ENCODE measurements at places on chromosomes 4 and X.

DNA sequence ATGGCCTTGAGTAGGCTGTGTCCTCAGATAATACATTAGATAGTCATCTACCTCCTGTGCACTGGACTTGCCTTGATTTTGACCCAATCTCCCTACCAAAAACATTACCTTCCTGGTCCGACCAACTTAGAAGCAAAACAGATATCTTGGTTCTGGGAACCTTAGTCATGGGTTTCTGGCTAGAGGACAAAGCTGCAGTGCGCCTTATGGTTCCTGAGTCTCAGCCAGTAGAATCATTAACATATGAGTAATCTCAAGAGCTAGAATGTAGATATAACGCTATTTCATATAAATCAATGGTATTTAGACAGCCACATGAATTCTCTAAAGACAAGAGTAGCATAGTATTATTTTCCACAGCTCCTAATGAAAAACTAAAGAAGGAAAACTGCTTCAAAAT, 83.1 kb downstream of the GRIA3 start:
- no peak for DNase-seq

GRCh38 chr4:151691639-151692442, 69.0 kb downstream of the GATB start:
- DNase-seq, result no peak

GRCh38 chrX:148380650-148381561, 119.5 kb upstream of the AFF2 start:
- DNase-seq, result peak; percentile 34

DNA sequence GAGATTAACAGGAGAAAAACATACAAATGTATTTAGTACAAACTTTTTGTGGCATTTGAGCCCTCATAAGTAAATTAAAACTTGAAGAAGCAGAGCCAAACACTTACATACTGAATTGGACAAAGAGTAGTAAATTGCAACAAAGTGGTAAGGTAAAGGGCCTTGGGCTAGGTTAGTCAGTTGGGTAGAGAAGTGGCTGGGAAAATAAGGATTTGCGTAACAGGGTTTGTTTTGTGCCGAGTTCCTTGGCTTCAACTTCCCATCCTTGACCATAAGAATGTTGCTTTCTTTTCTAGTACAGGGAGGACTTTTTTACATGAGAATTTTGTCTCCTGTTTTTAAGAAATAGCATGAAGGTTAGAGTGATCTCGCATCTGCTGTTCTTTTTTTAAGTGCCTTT, 33.3 kb upstream of the DSPP start:
- no peak for DNase-seq

DNA sequence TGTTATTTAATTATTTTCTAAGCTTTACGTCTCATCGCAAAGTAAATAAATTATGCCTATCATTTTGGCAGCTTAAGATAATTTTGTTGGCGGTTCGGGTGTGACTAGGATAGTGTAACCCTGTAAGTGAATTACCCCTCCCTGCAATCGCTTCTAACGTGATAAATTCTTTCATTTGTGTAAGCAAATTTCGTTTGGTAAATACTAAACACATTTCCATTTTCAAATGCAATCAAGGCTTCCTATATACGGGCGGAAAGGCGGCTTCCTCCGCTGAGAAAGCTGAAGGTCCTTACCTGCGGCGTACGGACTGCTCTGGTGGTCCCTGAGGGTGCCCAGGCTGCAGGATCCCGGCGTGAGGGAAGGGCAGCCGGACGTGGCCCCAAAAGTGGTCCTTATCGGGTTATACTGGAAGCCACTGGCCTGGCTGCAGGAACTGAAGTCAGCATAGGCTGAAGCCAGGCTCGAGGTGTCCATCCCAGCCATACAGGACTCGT, 403 bp downstream of the PHOX2B start:
- no peak for DNase-seq

GRCh38 chrX:69362856-69363255, 141.3 kb upstream of the NALF2 start:
- no peak for DNase-seq

- DNase-seq, result no peak
Measured at GRCh38 chr4:174365018-174365587, 81.4 kb downstream of the CEP44 start.

GRCh38 chrX:105696870-105697269, 125.5 kb upstream of the NRK start:
- no peak for DNase-seq

GRCh38 chr4:25870081-25870480, 7.3 kb upstream of the SEL1L3 start:
- DNase-seq, result no peak

DNA sequence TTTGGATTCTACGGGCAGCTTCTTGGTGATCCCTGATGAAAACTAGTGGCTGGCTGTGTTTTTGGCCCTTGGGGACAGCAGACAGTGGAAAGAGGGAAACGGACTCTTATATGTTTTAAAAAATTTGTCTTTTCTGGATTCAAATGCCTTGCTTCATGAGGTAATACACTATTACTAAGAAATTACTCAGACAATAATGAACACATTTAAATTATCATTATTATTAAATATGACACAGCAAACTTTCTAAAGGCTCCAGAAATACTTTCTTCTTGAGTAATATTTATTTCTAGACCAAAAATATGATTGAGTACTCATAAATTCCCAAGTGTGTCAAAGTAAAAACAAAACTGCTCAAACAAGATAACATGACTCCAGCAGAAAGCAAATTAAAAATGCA, 520.7 kb upstream of the AADAT start:
- DNase-seq, result no peak

DNA sequence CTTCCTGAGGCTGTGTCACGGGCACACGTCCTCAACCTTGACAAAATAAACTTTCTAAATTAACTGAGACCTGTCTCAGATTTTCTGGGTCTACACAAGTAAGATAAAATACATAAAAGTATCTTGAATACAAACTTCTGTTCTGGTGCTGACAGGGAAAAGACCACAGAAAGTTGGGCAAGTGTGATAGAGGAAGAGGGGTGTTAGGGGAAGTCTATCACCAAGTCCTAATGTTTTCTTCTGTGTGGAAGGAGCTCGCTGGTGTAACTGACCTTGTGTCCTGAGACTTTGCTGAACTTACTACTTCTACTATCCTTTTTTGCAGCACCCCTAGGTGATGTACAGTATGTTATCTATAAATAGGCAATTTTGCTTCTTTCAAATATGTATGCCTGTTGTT, 97.0 kb upstream of the STIM2 start:
- DNase-seq, result no peak

- no peak for DNase-seq
Measured at GRCh38 chrX:120742946-120743665, 113.3 kb upstream of the C1GALT1C1 start.

GRCh38 chr4:145230726-145231125, 50.3 kb upstream of the OTUD4 start:
- DNase-seq, result no peak

GRCh38 chr4:13452927-13453579, 31.1 kb downstream of the RAB28 start:
- no peak for DNase-seq

GRCh38 chr4:189001971-189002450, 862.8 kb downstream of the TRIML1 start:
- DNase-seq, result no peak

DNA sequence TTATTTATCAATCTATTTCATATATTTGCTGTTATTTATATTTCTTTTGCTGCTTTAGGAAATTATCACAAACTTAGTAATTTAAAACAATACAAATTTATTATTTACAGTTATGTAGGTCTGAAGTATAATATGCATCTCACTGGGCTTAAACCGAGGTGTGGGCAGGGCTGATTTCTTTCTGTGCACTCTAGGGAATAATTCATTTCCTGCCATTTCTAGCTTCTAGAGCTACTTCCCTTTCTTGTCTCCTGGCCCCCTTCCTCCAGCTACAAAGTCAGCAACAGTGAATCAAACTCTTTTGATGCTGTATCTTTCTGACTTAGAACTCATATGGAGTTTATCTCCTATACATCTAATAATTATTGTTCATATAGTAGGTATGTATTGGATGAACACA, 303.5 kb upstream of the ARSJ start:
- no peak for DNase-seq

DNA sequence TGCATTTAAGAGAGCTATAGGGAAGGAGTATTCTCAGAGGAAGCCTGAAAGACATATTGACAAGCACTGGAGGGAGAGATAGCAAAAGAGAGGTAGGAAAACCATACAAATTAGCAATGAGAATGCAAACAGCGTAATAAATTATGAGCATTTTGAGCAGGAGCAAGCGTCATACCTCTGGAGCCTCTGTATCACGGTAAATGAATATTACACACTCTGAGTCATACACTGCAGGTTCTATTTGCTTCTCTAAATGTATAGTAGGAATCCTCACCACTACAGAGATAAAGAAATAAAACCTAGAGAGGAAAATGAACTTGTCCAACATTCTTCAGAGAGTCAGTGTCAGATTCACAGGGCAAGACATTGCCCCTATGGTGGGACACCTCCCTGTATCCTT, 46.4 kb upstream of the GABRE start:
- DNase-seq, result no peak

DNA sequence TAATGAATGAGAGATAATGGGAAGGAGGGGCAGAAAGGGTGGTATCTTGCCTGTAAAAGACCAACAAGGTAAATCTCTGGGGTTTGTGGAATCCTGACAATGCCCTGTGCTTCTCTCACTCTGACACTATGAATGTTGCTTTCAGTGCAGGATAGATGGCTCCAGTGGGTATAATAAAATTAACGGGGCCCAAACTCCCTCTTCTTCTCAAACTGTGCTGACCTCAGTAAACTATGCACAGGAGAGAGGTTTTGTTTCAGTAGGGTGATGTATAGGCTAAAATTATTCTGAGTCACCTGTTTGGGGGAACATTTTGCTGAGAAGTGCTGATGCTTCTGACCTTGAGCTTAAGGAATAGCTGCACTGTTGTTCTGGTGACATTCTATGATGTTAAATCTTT, 82.6 kb downstream of the TSPAN7 start:
- no peak for DNase-seq

GRCh38 chr4:146310319-146311021, 96.1 kb downstream of the REELD1 start:
- DNase-seq, result no peak

DNA sequence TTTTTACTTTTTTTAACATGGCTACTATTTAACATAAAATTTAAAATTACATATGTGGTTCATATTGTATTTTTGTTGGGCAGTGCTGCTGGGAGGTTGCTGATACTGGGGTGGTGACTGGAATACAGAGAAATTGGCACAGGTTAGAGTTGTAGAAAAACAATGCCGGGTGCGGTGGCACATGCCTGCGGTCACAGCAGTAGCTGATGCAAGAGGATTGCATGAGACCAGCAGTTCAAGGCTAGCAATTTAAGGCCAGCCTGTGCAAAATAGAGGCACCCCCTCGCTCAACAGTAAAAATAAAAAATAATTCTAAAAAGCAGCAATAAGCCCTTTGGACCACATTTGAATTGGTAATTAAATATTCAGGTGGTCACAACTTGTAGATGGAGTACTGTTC, 11.8 kb upstream of the CPE start:
- DNase-seq, result no peak

- DNase-seq, result no peak
Measured at GRCh38 chr4:128751354-128751753, 58.1 kb upstream of the JADE1 start.

GRCh38 chr4:105967058-105967658, 71.9 kb downstream of the NPNT start:
- no peak for DNase-seq

- DNase-seq, result no peak
Measured at GRCh38 chrX:120617996-120618630, 11.7 kb downstream of the C1GALT1C1 start.

DNA sequence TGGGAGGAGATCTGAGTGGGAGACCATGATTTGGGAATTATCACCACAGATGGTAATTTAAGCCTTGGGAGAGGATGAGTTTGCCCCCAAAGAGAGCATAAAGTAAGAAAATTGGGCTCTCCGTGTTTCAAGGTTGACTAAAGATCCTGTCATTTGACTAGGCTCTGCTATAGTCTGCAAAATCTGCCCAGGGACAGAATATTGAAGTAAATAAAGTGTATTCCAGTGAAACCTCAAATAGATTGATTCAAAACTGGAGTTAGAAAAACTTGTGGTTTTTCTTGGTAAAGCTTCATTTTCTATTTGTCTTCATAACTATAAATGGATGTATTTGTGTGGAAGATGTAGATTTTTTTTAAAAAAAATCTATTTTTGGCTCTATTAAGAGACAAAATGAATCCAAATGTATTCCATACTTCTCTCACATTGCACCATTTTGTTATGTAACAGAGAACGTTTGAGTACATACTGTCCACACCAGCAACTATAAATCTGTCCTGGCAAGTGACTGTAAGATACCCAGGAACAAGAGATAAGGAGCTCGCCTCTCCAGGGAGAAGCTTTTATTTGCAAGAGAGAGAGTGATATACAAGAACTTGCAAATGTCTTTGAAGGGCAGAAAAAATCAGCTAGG, 170.2 kb downstream of the CBR4 start:
- no peak for DNase-seq

- DNase-seq, result no peak
Measured at GRCh38 chr4:132759199-132759780, 389.8 kb upstream of the PCDH10 start.
